ENCODE measurements at places on chromosomes 2 and 18.

- no peak for DNase-seq
Observed at GRCh38 chr2:215693193-215693998, 257.5 kb upstream of the FN1 start.

DNA sequence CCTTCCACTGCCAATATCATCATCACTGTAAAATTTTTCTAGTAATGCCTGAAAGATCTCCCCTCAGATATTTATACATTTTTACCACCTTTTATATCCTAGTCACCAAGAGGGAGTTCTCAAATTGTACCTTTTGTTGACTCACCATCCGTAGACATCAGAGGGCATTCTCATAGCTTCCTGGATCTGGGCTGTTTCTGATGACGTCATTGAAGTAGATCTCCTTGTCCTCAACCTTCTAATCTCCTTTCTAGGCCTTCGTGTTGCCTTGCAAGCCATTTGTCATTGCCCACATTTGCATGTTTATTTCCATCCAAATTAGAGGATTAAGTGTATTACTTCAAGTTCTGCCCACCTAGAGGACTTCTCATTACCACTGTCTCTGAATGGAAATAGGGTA lies 193.4 kb upstream of the NRXN1 start:
- no peak for DNase-seq

- no peak for DNase-seq
Observed at GRCh38 chr2:178895171-178895570, 87.9 kb upstream of the TTN start.

DNA sequence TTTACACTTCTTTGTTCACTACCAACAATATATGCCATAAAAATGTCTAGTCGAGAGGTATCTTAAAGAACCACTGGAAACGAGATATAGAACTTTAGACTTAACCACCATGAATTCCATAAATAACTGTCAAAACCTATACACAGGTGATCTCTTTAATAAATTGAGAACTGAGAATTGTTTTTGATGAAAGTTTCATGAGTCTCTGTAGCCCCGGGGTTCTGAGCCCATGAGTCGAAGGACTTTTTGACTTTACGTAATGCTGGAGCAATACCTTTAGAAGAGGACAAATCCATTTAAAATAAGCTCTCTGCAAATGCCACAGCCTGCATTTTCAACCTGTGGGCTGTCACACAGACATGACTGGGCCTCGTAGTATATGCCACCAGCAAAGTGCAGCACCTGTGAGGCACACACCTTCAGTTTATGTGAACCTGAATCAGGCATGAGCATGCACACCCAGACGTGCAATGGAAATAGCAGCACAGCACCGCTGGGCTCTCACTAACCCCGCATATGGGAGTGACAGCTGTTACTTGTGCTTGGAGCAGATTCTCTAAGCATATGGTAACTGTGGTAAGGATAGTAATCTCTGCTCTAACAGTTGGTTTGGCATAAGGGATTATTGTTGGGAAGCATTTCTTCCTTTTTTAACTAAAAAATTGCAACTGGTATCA lies 383.2 kb downstream of the SOCS6 start:
- no peak for DNase-seq

GRCh38 chr18:42517896-42518295 lies 562.9 kb downstream of the PIK3C3 start:
- no peak for DNase-seq

GRCh38 chr2:16003809-16004208 lies 63.5 kb downstream of the MYCN start:
- DNase-seq = no peak

DNA sequence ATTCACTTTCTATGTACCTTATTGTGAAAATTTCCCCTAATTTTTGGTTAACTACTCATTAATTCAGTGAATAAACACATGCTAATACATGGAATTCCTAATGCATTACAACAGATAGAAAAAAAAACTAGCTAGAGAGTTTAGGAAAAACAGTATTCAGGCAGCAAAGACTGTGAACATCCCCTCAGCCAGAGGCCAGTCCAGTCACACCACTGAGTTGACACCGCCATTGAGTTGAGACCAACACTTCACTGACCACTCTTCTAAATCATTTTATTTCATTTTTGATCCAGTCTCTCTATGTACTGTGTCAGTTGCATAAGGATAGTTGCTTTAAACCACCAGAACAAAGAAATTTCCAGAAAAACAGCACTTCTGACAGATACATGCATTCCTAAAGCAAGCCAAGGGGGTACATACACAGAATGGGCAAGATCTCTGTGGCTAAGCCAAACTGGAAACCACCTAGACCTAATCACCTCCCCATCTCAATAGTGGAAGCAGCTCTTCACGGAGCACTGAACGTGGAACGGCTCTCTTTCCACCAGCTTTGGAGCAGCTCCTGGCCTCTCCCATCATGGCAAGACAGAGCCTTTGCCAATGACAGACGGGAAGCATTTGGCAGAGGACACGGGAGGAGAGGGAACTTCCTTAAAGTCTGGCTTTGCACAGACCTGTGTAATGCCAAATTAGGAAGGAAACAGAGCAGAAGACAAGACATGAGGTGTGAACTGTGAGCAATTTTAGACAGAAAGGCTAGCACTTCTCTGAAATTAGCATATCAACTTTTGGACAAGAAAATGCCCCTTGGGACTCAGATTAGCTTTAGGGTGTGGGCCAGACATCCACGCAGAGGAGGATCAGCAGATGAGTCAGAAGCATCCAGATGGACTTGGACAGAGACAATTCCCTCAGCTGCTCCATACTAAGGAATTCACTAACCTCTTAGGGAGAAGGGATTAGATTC lies 36.4 kb downstream of the CACNB4 start:
- peak; percentile 28 for DNase-seq

DNA sequence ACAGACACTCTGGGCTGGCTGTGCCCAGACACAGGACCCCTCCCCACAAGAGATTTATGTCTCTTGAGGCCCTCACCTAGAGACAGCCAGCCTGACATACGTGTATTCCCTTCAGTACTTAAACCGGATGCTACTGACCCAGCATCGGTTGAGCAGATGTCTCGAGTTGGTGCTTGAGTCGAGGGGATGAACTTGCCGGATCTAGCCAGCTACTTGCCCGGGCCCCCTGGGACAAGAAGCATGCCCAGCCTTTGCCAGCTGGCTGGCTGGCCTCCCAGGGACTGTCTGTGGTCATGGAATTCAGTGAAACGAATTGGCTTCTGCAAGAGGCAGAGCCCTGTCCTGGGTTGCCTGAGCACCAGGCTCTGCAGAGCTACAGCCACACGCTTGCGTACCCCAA lies 36.0 kb downstream of the DNMT3A start:
- peak; percentile 85 for DNase-seq

- DNase-seq = no peak
Observed at GRCh38 chr2:119289642-119290041, 66.0 kb downstream of the STEAP3 start.

DNA sequence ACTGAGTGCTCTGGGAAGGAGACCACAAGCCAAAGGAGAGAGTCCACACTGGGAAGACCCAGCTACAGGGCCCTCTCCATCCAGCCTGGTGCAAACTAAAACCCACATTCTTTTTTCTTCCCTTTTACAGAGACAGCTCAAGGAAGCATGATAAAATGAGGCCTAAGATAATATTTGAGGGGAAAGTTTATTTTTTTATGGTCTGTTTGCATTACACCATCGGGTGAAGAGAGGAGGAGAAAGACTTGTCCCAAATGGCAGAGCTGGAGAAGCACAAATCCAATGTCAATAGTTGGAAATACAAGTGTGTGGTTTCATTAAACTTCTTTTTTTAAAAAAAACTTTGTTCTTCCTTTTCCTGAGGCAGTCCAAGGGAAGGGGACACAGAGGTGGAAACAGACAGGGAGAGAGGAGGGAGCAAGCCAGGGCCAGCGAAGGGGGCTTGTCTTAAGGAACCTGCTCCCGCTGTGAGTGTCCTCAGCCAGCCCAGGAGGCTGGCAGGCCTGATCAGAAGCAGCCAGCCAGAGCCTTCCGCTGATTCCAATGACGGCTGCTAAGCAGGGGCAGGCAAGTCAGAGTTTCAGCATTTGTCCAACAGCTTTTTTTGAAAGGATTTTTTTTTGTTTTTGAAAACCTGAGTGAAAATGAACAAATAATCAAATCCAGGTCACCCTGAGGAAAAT lies 203.8 kb upstream of the SIX2 start:
- no peak for DNase-seq

GRCh38 chr2:169828141-169828811 lies 1.0 kb downstream of the UBR3 start:
- DNase-seq = peak; percentile 80

DNA sequence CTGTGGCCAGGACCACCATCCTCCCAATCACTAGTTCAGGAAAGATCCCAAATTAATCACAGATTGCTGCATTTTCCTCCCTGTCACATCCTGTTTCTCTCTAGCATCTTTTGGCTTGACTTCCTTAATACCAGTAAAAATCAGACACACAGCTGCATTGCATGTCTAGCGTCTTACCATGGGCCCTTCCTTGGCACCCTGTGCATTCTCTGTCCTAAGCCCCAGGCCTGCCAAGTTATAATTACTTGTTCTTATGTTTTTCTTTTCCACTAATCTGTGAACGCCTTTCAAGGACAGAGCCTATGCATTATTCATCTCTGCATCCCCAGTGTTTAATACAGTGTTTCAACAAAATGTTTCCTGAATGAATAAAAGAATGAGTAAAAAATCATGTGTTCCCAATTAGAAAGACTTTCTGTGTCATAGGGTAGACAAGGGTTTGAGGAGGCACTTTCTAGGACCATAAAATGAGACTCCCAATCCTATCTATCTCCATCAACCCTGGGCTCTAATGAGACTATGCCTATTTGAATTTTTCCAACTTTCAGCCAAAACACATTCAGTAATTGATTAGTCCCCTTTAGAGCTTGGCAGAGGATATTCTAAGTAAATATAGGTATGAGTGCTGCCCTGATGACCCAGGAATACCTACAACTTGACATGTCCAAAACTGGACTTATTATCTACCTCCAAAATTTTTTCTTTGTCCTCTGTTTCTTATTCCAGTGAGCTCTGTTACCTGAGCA lies 10.3 kb upstream of the NT5C1B start:
- DNase-seq = no peak

- no peak for DNase-seq
Observed at GRCh38 chr18:79632765-79633164, 46.8 kb upstream of the CTDP1 start.

DNA sequence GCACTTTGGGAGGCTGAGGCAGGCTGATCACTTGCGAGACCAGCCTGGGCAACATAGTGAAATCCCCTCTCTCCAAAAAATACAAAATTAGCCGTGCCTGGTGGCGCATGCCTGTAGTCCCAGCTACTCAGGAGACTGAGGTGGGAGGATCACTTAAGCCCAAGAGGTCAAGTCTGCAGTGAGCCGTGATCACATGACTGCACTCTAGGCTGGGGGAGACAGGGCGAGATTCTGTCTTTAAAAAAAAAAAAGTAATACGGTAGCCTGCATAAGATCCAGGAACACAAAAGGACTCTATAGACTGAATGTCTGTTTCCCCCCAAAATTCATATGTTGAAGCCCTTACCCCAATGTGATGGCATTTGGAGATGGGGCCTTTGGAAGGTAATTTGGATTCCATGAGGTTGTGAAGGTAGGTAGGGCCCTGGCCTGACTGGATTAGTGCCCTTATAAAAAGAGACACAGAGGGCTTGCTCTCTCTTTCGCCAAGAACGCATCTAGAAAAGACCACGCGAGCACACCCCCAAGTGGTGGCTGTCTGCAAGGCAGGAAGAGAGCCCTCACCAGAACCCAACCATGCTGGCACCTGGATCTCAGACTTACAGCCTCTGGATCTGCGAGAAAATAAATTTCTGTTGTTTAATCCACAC lies 17.0 kb downstream of the MBOAT2 start:
- DNase-seq = no peak

DNA sequence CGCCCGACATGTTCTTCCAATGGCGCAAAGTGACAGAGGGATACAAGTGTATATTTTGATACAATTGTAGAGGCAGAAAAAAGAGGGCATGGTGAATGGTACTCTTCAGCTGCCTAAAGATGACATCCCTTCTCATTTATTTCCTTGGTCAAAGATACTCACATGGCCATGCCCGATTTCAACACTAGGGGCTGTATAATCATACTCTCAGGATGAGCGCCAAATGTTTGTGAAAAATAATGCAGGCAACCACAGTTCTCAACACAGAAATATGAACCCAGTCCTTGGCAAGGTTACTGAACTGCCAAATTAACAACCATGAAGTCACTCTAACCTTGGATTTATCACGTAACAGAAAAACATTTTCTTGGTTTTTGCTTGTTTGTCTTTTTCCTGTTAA lies 204.4 kb downstream of the CCDC102B start:
- no peak for DNase-seq

GRCh38 chr18:13524811-13525210 lies 201.5 kb downstream of the FAM210A start:
- DNase-seq = no peak

- no peak for DNase-seq
Observed at GRCh38 chr2:20091305-20091991, 40.0 kb upstream of the LAPTM4A start.

DNA sequence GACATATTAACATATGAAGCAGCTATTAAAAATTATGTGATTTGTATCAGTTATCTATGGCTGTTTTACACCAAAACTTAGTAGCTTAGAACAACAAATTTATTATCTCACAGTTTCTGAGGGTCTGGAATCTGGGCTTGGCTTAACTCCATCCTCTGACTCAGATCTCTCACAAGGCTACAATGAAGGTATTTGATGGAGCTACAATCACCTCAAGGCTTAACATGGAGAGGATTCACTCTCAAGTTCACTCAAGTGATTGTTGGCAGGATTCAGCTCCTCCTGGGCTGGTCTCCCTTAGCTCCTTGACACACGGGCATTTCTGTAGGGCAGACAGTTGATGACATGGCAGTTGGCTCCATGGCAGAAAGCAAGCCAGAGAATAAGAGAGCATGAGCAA lies 133.0 kb upstream of the SLC14A2 start:
- DNase-seq = no peak

DNA sequence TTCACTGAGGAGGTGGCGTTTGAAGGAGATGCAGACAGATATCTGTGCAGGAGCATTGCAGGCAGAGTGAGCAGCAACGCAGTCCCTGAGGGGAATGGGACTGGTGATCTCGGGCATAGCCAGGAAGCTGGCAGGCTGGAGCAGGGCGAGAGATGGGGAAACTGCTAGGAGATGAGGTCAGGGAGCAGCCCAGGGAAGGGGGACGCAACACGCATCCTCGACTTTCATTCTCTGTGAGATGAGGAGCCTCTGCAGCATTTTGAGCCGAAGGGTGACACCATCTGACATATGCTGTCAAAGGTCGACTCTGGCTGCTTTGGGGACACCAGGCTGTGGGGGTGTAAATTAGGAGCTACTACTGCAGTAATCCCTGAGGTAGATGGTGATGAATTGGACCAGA lies 4.3 kb upstream of the CHRNA1 start:
- no peak for DNase-seq

GRCh38 chr18:79985172-79985571 lies 3.2 kb downstream of the TXNL4A start:
- no peak for DNase-seq

- DNase-seq = no peak
Observed at GRCh38 chr2:172821370-172822338, 86.0 kb downstream of the RAPGEF4 start.

Data from pons (tissue), 1 donor.